ENCODE measurements at places on chromosomes 5 and 9.

DNA sequence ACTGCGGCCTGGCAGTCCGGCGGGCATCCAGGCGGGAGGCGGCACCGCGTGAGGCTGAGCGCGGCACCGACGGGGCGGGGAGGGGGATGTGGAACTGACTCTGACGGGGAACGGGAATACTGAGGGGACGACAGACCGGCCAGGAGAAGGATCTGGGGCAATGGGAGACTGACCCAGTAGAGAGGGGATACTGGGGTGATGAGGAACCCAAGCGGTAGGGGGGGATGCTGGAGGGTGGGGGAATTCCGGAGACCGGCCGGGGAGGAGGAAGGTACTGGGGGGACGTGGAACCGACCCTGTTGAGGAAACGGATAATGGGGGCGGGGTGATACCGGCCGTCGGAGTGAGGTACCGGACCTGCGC lies 423 bp downstream of the IPPK start:
- peak; percentile 38 for DNase-seq

DNA sequence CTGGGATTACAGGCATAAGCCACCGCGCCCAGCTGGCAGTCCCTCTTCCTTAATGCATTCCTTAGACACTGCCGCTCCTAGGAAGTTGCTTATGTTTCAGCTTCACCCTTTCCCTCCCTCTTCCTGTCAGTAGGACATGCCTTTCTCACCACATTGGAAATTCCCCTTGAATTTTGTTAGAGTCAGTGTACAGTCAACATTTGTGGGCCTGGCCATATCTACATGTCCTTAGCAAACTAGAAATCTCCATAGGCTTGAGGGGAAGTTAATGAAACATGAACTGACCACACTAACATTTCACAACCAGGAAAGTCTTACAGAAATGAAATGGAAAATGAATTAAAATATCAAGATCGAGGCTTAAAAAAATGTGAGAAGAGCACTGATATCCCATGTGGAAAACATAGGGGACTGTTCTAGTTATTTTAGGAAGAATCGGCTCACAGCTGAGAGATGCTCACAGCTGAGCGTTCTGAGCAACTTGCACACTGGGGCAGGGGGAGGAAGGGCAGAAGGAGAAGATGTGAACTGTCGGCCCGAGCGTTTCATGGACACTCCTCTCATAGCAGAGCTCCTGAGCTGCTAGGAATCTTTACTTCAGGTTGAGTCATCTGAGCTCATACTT lies 21.1 kb upstream of the LVRN start:
- DNase-seq: no peak

GRCh38 chr5:32088214-32088613 lies 85.9 kb downstream of the GOLPH3 start:
- DNase-seq: no peak

GRCh38 chr9:93247892-93248291 lies 64.0 kb downstream of the WNK2 start:
- no peak for DNase-seq

DNA sequence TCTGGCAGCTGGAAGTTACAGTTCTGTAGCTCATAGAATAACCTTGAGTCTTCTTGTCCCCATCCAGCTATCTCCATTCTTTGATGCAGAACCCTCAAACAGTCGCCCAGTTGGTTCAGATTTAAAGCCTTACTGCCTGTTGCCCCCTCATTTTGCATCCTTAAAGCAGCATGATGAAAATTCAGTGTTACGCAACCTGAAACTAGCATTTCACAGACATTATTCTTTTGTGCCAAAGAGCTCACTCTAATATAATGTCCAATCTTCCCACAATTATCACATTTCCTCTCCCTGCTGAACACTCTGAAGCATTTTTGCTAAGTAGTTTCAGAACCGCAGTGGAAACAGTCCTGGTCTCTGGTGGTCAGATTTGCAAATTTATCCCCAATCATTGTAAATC lies 318.0 kb downstream of the PSAT1 start:
- no peak for DNase-seq

GRCh38 chr9:130159915-130160670 lies 12.1 kb upstream of the NCS1 start:
- DNase-seq: no peak

- DNase-seq: no peak
Observed at GRCh38 chr5:79143684-79144379, 32.2 kb downstream of the BHMT start.

DNA sequence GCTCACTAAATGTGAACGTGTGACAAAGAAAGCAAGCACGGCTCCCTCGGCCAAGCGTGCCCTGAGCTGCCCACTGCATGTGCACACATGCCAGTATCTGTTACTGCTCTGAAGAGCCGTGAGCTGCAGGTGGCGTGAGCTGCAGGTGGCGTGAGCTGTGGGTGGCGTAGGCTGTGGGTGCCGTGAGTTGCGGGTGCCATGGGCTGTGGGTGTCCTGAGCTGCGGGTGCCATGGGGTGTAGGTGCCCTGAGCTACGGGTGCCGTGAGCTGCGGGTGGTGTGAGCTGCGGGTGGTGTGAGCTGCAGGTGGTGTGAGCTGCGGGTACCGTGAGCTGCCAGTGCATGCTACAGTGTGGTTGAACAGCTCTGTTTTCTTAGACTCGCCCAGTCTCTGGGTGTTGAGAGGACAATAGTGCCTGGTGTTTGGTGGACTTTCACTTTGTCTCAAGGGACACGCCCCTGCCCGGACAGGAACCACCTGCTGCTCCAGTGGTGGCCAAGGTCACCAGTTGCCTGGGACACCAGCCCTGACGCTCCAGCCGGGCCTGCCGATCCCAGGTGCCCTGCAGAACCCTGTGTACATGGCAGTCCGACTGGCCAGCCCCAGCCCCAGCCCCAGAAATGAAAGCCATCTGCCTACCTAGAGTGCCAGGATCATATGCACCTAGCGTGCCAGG lies 6.7 kb downstream of the CCDC187 start:
- no peak for DNase-seq

DNA sequence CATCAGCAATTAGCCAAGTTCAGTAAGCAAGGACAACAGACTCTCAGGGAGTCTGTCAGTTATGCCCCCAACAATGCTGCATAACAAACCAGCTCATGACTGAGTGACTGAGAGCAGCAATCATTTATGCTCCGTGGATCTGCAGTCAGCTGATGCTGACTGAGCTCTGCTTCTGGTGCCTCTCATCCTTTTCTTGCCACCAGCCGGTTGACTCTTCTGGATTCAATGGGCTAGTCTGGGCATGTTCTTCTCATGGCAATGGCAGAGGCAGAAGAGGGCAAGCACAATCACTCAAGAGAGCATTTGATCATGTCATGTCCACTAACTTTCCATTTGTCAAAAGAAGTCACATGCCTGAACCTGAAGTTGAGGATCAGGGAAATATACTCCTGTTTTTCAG lies 157.0 kb upstream of the NTRK2 start:
- DNase-seq: no peak

DNA sequence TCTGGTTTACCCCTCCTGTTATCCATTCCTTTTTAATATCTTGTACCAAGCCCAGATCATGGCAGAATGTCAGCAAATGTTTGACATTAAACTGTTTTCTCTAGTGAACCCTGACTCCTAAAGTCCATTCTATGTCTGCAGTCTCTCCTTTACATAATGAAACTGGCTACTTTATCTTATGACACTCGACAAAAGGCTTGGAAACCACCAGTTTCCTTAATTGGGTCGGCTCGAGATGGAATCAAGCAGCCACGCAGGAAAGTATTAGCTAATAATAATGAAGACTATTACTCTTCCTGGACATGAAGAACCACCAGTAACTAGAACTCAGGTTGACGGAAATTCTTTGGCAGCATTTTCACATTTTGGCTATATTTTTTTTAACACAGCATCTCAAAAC lies 17.5 kb downstream of the DAP start:
- DNase-seq: no peak

GRCh38 chr5:100755435-100755834 lies 147.6 kb downstream of the ST8SIA4 start:
- no peak for DNase-seq

- no peak for DNase-seq
Observed at GRCh38 chr9:128053560-128053959, 13.6 kb downstream of the NAIF1 start.

GRCh38 chr5:159130871-159131270 lies 31.2 kb upstream of the EBF1 start:
- no peak for DNase-seq

DNA sequence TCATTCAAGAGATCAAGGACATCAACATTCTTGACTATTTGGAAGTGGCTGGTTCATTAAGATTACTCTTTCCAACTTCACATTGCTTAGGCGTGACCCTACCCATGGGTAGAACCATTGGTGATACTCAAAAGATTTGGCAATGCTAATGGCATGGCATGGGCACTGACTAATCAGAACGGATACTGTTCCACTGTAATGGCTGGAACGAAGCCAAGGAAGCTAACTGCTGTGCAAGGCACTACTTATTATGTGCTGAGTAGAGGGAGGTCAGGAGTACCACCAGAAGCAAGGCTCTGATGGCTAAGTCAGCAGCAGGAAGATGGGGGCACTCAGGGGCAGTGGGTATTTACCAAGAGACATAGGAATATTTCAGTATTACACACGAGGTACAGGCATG lies 31.9 kb downstream of the GNA14 start:
- no peak for DNase-seq

DNA sequence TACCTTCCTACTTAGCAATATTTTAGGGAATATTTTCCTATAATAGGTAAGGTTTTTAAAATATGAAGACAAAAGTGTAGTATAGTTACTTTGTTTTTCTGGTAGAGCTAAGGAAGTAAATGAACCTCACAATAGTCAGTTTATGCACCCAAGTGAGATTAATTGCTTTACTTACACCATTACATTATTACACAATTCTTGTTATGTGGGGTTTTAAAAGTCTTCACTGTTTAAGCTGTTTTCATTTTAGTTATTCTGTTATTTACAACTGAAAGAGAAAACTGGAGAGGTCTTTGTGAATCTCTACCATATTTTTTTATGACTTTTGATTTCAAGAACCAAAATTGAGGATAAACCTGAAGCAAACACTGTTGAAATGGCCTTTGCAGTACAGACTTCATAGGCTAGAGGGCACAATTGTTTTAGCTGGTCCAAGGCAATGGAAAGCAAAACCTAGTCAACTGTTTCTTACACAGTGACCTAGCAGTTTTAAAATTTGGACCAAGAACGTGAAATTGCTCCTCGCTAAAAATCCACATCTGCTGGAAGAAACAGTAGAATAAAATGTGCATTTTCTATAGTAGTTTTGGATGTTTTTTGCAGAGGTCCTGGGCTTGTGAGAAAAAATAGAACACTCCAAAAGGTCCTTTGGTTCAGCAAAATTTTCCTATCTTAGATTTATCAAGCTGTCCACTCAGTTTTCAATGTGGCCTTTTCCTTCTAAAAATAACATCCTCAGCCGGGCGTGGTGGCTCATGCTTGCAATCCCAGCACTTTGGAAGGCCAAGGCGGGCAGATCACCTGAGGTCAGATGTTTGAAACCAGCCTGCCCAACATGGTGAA lies 66.4 kb upstream of the FER start:
- peak; percentile 55 for DNase-seq

DNA sequence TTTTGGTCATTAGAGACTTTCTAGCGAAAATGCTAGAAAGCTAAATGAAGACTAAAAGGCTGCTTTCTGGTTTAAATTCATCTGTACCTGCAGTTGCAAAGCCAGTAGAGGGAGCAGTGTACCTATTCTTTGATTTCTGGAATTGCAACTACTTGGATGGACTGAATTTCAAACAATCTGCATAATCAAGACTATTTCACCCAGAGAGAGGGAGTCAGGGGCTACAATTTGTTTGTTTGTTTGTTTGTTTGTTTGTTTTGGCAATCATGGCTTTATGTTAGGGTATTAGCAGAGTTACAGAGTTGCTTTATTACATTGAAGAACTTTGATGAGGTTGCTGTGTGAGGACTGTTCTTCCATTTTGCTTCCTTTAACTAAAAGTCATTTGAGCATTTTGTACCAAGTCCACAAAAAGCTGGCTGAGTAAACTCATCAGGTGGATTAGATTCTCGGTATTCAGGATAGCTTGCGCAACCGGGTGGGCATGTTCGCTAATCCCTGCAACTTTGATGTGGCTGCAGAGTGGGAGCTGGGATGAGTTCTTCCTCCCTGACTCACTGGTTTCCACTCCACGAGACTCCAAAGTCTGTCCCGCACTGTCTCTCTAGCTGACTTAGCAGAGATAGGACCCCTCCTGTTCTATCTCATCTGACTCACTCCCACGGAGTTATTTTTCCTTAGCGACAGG lies 80.0 kb upstream of the TUT7 start:
- DNase-seq: peak; percentile 38

GRCh38 chr9:22731786-22732185 lies 285.2 kb downstream of the DMRTA1 start:
- no peak for DNase-seq

DNA sequence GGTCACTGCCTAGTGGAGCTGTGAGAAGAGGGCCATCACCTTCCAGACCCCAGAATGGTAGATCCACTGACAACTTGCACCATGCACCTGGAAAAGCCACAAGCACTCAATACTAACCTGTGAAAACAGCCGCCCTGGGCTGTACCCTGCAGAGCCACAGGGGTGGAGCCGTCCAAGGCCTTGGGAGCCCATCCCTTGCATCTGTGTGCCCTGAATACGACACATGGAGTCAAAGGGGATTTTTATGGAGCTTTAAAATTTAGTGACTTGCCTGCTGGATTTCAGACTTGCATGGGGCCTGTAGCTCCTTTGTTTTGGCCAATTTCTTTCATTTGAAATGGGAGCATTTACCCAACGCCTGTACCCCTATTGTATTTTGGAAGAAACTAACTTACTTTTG lies 62.4 kb upstream of the HTR4 start:
- no peak for DNase-seq

GRCh38 chr5:35810601-35811000 lies 46.1 kb upstream of the IL7R start:
- DNase-seq: peak; percentile 41

- DNase-seq: peak; percentile 94
Observed at GRCh38 chr5:134503088-134503936, 22.2 kb upstream of the JADE2 start.

- no peak for DNase-seq
Observed at GRCh38 chr9:96382175-96382574, 1.3 kb downstream of the SLC35D2 start.

DNA sequence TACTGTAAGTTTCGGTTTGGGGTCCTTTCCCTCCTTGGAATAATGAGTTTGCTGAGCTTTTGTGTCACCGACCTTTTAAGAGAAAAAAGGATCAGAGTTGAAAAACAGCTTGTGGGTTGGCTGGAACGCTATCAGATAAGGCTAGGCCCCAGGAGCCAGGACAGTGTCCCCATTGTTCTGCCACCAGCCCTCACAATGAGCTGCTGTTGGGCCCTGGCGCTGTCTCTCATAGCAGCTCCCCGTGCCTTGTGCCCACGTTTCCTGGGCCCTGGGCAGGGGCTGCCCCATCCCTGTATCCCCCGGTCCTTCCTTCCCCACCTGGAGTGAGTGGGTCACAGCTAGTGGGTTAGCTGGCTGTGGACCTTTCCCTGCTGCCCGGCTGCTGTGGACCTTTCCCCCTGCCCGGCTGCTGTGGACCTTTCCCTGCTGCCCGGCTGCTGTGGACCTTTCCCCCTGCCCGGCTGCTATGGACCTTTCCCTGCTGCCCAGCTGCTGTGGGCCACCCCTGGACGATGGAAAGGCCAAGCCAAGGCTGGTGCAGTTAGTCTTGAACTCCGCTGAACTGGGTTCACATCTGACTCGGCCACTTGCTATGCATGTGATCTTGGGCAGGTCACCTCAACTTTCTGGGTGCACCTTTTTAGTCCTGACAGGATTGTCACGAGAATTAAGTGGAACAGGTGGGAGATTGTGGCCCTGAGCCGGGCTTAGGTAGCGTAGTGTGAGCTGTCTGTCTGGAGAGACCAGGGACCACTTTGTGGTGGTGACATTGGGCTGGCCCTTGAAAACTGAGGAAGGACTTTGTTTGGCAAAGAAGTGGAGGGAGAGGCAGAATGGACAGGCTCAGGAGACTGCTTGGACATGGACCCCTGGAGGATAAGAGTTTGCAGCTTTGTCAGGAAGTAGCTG lies 99.5 kb downstream of the DAB2IP start:
- no peak for DNase-seq
